Foreskin keratinocyte (primary cell): ENCODE measurements at places on chromosomes 12 and 14.

GRCh38 chr12:80472911-80473500 is 29.0 kb downstream of the PTPRQ start:
- DNase-seq = peak; percentile 56

DNA sequence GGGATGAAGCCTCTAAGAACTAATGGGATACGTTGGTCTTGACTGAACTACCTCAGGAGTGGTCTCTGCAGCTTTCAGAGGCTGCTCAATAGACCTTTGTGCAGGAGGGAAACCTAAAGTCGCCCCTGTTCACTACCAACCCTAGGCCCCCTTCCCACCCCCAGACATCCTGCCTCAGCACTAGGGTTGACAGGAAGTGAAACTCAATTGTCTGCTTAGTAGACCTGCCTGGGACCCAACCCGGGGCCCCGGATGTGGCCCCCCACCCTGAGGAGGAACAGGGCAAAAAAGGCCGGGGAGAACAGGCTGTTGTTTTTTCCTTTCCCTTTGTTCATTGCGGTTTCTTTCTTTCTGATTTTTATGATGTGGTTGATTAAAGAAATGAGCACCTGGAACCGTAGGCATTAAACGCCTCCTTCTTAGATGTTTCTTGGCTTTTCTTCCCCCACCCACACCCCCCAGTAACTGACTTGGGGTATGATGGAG is 1.6 kb upstream of the DGKA start:
- DNase-seq = no peak

GRCh38 chr14:104184506-104184905 is 46.1 kb downstream of the KIF26A start:
- DNase-seq = no peak

DNA sequence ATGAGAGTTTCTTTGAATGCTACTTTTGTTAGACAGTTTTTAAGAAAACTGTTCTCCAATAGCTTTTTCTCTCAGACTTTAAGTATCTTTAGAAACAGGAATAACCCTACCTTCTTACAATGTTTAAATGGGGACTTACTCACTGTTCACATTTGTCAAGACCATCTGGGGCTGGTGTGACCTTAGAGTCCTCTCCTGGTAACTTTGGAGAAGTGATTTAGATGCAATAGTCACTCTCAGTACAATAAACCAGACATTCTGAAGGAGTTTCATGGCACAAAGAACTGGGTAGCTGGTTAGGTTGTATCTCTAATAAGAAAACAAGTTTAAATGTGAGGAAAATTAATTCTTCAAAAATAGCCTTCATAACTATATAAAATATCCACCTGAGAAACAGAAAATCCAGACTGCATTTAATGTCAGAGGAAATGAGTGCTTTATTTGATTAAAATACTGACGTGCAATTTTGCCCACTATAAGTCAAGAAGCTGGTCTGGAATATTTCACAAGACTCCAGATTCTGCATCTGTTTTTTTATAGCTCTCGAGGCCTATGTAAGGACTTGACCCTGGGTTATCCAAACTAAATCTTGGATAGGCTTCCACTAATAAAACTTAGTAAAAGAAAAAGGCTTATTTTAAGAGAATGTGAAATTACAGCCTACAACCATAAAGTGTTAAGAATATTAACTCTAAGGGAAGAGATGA is 108.7 kb downstream of the PTGER2 start:
- no peak for DNase-seq

GRCh38 chr12:97659117-97659880 is 196.7 kb downstream of the RMST start:
- DNase-seq = no peak

GRCh38 chr14:39393289-39393688 is 38.9 kb downstream of the FBXO33 start:
- DNase-seq = peak; percentile 46
